ENCODE measurements at places on chromosomes 1 and 21.
A peak's percentile ranks its signal among the peaks of the same experiment; 100 is the strongest.

DNA sequence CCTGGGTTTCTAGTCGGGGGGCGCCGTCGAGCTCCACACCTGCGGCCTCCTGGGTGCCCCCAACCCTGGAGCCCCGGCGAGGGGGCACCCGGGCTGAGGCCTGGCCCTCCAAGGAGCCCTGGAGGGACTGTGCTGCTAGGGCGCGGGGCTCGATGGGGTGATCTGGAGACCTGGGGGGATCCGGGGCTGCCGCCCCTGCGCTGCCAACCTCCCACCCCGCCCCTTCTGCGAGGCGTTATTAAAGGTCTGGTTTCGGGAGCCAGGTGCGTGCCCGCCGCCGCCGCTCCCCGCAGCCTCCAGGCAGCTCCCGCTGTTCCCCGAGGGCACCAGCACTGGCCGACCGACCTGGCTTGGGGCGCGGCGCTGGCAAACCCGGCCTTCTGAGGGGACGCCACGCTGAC, 746 bp upstream of the POFUT2 start:
- no peak for ATAC-seq

GRCh38 chr1:92481971-92482664, 4.6 kb downstream of the GFI1 start:
- ATAC-seq = no peak

DNA sequence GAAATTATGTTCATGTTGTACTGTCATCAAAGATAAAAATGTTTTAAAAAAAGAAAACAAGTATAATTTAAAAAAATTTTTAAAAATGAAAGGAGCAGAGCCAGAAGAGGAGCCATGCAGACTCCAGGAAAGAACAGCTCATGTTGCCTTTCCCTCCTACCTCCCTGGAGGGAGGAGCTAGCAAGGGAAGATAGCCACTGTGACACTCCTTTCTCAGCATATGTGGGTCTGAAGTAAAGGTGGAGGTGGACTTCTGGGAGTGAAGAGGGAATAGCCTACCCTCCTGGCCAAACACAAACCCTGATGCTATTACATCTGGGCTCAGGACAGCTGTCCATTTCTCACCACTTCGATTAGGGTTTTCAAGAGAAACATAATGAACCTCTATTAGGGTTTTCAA, 54.2 kb downstream of the SLC2A1 start:
- ATAC-seq = no peak

DNA sequence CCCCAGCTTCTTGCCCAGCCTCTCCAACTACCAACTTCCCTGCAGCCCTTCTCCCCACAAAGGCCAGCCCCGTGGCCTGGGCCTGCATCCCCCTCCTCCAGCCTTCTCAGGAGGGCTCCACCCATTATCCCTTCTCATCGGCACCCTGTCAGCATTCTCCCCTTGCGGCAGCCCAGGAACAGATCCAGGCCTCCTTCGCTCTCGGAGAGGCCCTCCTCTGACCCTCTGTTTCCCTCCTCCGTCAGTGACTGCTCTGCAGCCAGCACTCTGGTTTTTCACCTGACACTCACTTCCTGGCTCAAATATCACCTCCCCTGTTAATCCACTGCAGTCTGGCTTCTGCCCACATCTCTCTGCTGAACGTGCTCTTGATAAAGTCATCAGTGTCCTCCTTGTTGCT, 17.5 kb downstream of the ADGRB2 start:
- no peak for ATAC-seq

DNA sequence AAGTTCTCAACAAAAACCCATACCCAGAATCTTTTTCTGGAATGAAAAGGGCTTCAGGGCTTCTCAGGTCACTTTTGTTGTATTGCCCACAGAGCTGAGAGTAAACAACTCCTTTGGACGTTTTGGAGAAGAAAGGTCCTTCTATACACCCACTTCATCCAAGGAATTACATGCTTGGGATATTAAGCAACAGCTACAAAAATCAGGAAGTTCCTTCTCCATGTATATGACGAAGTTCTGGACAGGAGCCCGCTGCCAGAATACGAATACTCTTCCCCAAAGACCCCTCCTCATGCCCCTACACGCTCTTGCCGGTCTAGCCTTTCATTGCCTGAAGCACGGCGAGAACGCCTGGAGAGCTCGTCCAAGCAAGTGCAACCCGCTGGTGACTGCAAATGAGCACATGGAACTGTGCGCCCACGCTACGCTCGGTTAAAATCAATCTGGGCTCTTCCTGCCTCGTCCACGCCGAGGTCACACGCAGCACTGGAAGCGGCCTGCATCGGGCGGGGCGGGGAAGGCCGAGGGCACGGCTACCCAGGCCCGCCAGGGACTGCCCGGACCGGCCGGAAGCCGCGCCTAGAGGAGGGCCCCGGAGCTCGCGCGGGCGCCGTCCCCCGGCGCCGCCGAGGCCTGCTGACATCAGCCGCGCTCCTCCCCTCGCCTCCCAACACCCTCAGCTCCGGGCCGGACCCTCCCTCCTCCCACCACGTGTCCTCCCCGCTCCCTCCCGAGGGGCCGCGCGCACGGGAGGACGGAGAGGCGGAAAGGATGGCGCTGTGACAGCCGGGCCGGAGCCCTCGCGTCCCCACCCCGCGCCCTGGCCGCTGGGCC, at the start of gene POGK:
TSS of gene POGK (plus strand) at position 710 of the 834 bp plus-strand sequence. CDS start 1,482 bp downstream, outside the sequence.
- peak; percentile 97 for ATAC-seq

DNA sequence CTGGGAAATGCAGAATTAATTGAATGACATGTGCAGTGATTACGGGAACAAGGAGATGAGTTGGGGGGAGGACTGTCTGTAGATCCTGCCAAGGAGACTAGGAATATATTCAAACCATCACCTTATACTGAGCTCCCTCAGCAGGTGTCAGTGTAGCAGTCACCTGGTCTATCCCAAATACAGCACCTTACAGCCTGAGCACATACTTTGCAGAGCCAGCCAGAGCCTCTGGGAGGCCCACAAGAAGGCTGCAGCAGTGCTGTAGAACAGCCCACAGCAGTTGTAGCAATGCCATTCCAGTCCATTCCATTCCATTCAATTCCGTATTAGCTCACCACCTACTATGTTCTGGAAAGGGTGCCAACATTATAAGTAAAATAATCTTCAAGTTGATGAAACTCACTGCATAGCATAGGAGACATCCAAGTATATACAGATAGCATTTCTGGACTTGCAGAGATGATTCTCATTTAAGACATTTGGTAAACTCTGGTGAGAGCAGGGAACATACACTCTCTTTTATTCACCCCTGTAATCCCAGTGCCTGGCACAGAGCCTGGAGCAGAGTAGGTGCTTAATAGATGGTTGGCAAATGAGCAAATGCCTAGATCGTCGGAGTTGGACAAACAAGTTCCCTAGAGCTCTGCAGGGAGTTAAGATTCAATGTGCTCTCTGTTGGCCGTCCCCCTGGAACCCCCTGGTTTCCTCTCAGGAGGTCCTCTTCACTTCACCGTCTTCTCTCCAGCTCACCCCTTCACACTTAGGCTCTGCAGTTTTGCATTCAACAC, 44.7 kb downstream of the KCNC4 start:
- no peak for ATAC-seq

DNA sequence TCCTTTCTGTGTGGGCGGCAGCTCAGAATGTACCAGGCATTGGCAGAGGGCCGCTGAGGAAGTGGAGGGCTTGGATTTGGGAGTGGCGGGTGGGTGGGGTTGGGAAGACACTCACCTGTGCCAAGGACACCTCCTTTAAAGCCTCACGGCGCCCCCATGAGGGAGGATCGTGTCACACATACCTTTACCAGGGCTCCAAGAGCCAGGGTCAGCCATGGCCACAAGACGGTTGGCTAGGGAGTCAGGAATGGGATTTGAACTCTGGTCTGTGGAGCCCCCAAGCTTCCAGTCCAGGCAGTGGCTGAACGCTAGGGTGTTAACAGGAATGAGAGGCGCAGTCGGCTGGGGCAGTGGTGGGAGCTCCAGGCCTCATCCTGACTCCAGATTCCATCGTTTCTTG, 4.6 kb downstream of the NBL1 start:
- no peak for ATAC-seq

DNA sequence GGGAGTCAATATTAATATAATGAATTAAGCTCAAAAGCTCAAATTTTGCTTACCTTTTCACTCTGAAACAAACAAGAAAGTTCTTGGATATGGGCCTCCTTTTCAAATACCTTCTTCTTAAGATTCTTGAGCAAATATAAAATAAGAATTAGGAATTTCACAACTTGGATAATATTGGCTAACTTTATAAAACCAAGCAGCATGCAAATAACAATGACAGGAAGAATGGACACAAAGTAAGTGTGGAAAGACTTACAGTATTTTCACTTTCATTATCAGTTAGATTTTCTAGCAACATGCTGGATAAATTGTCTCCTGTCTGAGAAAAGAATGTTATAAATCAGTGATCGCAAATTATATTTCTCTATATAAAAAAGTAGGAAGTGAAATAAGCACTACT, 13.2 kb downstream of the ODF2L start:
- no peak for ATAC-seq

- ATAC-seq = no peak
These were observed 6.1 kb downstream of the SORT1 start for GRCh38 chr1:109391626-109392025.

DNA sequence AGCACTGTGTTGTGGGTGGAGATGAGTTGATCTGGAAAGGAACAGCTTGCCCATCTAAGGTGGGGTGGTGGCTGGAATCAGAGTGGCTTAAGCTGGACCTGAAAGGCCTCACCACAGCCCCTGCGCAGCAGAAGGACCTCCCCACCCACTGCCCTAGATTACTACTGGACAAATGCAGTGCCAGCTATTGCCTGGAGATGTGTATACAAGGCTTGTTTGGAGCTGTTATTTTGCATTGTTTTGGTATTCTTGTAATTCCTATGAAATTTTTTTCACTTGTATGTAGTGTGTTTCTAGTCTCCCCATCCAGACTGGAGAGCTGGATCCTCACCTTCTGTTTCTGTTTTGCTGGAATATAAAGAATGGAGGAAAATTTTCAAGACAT, 1.3 kb upstream of the SLC30A1 start:
- no peak for ATAC-seq

DNA sequence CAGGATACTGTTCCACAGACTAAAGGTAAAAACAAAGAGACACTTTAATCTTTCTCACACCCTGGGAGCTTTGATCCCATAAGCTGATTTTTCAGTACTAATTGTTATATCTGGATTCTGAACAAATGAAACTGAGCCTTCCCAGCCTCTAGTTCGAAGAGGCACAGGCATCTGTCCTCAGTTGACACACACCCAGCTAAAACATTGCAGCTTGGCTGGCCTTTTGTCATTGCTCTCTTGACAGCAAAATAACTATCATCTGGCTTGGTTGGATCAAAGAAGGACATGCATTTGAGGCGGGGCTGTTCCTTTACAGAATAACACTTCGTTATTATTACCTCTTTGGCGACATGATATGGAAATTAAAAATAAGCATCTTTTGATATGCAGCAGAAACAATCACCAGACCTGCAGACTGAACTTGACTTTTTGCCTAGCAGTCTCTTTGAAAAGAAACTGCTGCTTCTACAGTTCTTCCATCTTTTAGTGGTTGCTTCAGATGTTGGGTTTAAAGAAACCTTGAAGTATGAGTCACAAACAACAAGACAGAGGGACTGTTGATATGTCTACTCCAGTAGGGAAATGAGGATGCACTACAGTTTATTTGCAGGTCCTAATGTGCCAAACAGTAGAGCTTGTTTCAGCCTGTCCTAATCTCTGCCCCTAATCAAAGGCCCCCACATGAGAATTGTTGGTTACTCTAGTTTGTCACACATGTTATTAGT, 166.5 kb downstream of the TPR start:
- ATAC-seq = no peak

DNA sequence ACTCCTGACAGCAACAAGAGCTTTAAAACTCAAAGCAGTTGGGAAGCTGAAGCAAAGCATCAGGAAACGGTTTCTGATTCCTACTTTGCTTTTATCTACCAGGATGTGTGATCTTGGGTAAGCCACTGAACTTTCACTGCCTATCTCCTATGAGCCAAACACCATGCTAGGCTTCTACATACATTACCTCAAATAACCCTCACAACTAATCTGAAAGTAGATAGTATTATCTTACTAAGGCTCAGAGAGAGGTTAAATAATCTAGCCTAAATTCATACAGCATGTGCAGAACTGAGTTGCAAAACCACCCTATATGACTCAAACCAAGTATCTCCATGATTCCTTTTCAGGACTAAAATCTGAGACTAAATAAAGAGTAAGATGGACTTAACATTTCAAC, 83.8 kb downstream of the EVI5 start:
- no peak for ATAC-seq

- ATAC-seq = no peak
These were observed 30.7 kb downstream of the ADAM30 start for GRCh38 chr1:119865627-119866026.

DNA sequence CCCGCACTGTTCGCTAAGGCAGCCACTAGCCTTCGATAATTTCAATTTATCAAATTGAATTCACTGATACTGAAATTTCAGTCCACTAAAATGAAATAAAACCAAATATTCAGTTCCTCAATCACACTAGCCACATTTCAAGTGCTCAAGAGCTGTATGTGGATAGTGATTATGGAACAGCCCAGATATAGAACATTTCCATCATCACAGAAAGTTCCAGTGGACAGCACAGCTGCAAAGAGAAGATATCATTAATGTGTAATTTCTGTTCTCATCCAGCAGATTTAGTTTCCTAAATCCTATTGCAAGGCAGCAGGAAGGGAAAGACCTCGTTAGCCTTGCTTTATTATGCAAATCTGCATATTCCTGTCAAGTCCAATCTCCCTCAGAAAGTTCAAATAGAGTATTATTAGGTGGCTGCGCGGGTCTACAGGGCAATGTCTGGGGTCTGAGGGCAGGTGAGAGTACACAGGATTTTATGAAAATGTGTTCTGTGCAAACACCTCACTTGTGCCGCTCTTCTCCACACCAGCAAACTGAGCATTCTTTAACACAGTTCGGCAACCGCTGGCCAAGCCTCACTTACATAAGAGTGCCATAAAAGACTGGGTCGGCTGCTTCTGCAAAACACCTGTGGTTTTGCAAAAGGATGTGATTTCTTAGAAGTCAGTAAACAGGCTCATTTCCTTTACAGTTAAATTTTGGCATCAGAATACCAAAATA, 22.4 kb downstream of the CAPZB start:
- ATAC-seq = peak; percentile 12

GRCh38 chr21:38716942-38717341, 88.8 kb upstream of the ETS2 start:
- no peak for ATAC-seq

GRCh38 chr1:53693339-53693738, 45.6 kb downstream of the GLIS1 start:
- no peak for ATAC-seq

GRCh38 chr1:71666609-71667008, 585.8 kb upstream of the ZRANB2 start:
- ATAC-seq = no peak

DNA sequence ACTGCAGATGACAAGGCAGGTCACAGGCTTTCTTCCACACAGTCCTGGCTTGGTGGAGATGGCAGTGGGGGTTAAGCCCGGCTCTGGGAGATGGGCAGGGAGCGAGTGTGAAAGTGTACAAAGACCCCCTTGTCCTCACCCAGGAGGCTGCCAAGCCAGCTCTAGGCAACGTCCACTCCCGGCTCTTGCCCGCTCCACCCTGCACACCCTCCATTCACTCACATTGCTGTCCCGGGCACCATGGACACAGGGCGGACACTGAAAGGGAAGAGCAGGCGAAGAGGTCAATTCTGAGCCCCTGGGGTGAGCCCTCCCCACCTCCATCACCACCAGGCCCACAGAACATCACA, 8.9 kb downstream of the COL16A1 start:
- ATAC-seq = no peak

Data from activated CD4-positive, CD25-positive, alpha-beta regulatory T cell treated with anti-CD3 and anti-CD28 coated beads, Interleukin-2, amount 50 U/mL, for 24 hours (primary cell).